ENCODE measurements at places on chromosomes 1 and 21.
A peak's percentile ranks its signal among the peaks of the same experiment; 100 is the strongest.

GRCh38 chr21:44405091-44405947 is 50.0 kb upstream of the LRRC3 start:
- no peak for DNase-seq

GRCh38 chr1:214123061-214123784 is 135.4 kb downstream of the PROX1 start:
- DNase-seq: no peak

DNA sequence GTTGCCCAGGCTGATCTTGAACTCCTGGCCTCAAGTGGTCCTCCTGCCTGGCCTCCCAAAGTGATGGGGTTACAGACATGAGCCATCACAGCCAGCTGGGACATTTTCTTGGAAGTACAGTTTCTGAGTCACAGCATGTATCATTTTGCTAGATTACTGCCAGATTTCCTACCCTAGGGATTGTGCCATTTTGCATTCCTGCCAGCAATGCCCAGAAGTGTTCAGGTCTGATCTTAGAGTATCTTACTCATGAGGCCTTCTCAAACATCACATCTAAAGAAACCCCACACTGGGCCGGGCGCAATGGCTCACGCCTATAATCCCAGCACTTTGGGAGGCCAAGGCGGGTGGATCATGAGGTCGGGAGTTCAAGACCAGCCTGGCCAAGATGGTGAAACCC is 10.2 kb downstream of the BMP8A start:
- DNase-seq: no peak

DNA sequence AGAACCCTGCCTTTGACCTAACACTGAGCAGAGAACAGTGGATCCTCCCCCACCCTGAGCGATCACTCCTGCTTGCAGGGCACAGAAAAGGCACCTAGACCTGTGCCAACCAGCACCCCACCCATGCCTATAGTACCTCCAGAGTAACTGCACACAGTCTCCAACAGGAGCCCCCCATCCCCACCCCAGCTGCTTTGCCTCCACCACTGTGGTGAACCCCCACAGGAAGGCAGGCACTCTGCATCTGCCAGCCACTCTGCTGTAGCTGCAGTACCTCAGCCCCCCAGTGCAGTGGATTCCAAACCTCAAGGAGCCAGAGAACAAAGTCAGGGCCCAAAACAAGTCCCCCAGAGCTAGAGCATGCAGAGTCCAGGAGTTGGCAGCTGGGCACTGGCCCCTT is 10.7 kb downstream of the SPATC1L start:
- no peak for DNase-seq

- DNase-seq: no peak
Observed at GRCh38 chr1:100219883-100220282, 29.8 kb downstream of the DBT start.

- no peak for DNase-seq
Observed at GRCh38 chr1:69911301-69911801, 294.0 kb downstream of the LRRC40 start.

DNA sequence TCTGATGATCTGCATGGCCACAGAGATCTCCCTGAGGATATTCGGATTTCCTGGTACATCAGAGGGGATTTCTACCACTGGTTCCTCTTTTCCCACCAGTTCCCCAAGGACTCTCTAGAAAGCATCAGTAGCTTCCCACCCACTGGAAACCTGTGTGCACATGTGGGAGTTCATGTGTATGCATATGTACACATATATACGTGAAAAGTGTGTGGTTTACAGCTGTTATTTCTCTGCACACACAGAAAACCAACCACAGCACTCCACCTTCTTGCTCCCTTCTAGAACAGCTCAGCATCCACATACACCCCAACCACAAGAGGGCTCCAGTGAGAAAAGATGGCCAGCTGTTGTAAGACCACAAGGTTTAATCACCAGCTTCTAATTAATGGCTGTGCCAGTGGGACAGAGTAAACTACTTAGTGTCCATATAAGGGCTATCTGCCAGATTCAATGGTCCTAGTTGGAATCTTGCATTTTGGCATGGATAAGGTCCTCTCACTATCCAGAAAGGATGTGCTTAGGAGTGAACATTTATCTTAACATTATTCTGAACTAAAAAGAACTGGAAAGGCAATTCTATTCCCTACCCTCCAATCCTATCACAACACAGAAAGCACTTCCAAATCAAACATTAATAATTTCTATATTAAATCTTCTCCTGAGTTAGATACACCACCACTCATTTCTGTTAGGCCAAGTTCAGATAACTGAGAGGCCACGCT is 24.1 kb downstream of the GPR3 start:
- peak; percentile 78 for DNase-seq

- DNase-seq: no peak
Observed at GRCh38 chr1:163072658-163073057, 3.5 kb downstream of the RGS4 start.

- no peak for DNase-seq
Observed at GRCh38 chr1:83802023-83802422, 196.9 kb downstream of the TTLL7 start.

DNA sequence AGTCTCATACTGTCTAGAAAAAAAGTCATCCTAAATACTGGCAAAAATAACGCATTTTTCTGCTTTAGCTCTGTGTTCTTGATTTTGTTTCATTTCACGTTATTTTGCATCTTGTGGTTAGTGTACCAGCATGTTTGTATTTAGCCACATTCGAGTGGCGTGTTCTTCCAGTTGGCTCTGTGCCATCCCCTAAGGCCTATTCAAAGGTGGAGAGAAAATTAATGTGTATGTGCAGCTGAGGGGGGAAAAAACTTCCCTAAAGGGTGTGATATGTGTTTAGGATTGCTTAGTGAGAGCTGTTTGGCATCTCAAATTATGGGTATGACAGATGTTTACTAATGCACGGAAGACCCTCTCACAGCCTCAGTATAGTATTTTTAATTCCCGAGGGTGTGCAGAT is 12.1 kb downstream of the DNAJC16 start:
- DNase-seq: no peak

DNA sequence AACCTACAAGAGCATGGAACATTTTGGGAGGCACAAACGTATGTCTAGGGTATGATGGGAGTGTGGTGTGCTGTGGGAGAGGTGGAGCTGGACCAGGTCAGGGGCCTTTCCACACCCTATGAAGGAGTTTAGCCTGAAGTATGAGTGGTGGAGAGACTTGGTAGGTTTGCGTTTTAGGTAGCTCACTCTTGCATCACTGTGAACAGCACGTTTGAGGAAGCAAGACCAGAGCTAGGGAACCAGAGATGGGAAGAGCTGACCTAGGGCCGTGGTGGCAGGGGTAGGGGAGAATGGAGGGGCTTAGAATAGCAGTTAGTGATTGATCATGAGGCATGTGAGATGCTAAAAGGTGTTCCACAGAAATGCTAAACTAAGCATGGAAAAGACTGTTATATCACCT is 25.1 kb upstream of the ZFP69B start:
- no peak for DNase-seq

DNA sequence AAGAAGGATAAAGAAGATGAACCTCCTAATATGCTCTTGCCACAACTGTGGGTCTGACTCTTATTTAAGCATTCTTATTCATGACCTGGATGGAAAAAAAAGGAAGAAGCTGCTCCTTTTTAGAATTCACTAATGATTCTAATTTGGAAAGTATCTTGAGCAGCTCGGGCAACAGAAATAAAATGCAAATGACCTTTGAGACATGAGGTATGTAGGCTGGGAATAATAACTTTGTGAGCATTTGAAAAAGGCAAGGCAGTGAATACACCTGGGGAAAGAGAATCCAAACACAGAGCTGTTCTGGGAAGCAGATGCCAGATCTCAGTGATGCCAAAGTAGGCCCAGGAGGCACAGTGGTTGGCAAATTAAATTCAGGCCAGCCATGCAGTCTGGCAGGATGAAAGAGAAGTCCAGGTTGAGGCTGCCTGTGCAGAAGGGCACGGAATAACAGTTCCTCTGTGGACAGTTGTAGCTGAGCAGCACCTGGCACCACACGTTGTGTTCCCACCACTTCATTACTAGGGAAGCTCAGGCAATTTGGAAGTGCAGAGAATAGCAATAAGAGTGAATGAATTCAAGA is 320.8 kb upstream of the ST6GALNAC5 start:
- peak; percentile 31 for DNase-seq

- DNase-seq: no peak
Observed at GRCh38 chr1:157641177-157641576, 43.3 kb upstream of the FCRL4 start.

- DNase-seq: no peak
Observed at GRCh38 chr1:117802531-117803257, 126.7 kb downstream of the GDAP2 start.

DNA sequence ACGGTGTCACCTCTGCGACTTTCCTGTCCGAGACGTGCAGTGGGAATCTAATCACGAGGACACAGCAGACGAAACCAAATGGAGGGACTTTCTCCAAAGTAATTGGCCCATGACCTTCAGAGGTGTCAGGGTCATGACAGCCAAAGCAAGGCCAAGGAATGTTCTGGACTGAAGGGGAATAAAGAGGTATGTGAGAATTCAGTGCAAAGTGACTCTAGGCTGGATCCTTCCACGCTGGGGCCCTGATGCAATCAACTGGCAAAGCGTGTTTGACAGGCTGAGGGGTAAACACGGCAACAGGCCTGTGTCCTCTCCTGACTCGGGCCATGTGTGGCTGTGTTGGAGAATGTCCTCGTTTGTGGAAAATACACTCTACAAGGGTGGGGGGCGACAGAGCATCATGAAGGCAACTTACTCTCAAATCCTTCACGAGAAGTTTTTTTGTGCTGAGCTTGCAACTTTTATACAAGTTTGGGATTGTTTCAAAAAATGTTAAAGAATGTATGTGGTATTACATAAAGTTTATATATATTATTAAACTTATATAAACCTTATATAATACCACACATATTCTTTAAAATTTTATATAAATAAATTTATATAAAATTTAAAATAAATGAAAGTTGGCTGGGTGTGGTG is 1.7 kb downstream of the CFAP74 start:
- DNase-seq: no peak

GRCh38 chr1:17658837-17659236 is 96.3 kb upstream of the ACTL8 start:
- no peak for DNase-seq

GRCh38 chr1:177333936-177334595 is 163.3 kb downstream of the BRINP2 start:
- no peak for DNase-seq

DNA sequence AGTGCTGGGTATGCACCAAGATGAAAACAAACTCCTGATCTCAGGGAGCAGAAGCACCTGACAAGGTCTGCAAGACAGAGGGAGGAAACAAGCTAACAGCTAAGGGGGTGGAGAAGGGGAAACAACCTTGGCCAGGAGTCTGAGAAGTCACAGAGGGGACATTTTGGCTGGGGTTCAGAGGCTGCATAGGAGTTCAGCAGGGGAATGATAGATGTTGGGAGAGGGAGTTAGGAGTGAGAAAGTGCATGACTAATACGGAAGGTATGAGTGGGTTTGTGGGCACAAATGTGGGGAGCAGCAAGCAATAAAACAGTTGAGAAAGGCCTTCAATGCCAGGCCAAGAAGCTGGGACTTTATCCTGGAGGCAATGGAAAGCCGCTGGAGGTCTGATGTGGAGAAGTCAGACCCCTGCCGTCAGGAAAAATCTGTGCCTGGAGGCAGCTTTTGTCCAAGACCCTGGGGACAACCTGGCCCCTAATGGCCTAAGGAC is 16.4 kb downstream of the EPHA2 start:
- DNase-seq: no peak

DNA sequence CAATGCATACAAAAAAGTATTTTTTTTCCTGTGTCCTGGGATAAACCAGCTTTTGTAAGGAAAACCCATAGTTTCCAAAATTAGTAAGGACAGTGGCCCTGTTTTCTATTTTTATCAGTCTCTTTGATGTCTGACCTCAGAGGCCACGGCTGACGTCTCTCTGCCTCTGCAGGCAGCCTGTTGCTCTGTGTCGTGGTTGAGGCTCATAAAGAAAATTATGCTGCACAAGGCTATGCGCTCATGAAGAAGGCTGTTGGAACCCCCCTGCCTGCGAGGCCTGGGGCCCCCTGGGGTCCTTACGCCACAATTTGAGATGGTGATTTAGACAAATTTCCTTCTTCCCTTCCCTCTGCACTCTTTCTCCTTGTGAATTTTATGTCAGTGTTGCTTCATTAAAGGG is 48.9 kb downstream of the AGPAT3 start:
- no peak for DNase-seq

GRCh38 chr1:147652306-147652705 is 18.0 kb downstream of the ACP6 start:
- no peak for DNase-seq

- no peak for DNase-seq
Observed at GRCh38 chr1:39127513-39127912, 77.0 kb upstream of the MACF1 start.

DNA sequence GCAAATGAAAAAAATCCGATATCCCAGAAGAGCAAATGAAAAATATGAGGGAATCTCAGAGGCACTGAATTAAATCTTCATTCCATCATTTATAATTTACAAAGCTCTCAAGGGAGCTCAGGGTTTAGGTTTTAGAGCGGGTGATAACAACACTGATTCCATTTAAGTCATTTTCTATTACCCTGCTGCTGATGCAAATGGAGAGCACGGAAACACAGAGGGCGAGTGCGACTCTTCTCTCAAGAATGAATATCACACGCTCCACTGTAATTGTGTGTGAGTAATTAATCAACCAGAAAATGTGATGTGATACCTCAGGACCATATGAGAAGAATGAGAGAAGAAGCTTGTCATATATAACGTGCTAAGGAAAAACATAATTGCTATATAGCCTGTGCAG is 22.7 kb downstream of the CHML start:
- DNase-seq: no peak

- no peak for DNase-seq
Observed at GRCh38 chr1:54459726-54460191, 53.6 kb upstream of the SSBP3 start.

DNA sequence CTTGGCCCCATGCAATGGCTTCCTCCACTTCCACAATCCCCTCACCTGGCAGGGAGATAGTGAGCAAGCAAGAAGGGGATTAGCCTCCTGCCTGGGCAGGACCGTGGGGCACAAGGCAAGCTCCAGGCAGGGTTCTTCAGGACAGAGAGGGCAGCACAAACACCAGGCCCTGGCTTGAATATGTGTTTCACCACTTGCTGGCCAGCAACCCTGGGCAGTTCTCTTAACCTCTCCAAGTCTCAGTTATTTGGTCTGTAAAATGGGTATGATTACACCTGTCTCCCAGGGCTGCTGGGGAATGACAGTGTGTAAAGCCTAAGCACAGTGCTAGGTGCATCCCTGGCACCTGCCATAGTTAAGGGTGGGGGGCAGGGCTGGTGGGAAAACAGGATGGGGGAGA is 31.9 kb downstream of the H3-3A start:
- DNase-seq: peak; percentile 19

- DNase-seq: no peak
Observed at GRCh38 chr1:177479600-177479999, 308.8 kb downstream of the BRINP2 start.

Data from mucosa of descending colon (tissue), 3 donors.